ENCODE measurements at places on chromosomes 6 and 20. TPM values are rescaled to one million over a fixed set of nuclear protein-coding genes. Genes with fewer than 3 reads are reported as not detected.

GRCh38 chr20:33441142-33441955, 2.2 kb downstream of the SNTA1 start:
- H3K27me3 ChIP-seq, result peaks cover 16% of the 10 kb centered on the region
- no peak overlapping the region for H3K4me3 ChIP-seq
- peak; percentile 57 for DNase-seq
- H3K27ac ChIP-seq, result no peak overlapping the region
- peaks cover 8% of the 10 kb centered on the region for H3K4me1 ChIP-seq

The SCGN gene
- total RNA-seq, result not detected

GRCh38 chr20:48782901-48783308, 44.9 kb downstream of the PREX1 start:
- no peak overlapping the region for H3K4me3 ChIP-seq
- no peaks in the 10 kb centered on the region for H3K27me3 ChIP-seq
- no peak for DNase-seq
- no peak overlapping the region for H3K27ac ChIP-seq
- no peaks in the 10 kb centered on the region for H3K4me1 ChIP-seq
- H3K36me3 ChIP-seq, result no peaks in the 10 kb centered on the region

- H3K4me1 ChIP-seq, result no peaks in the 10 kb centered on the region
- DNase-seq, result no peak
- no peak overlapping the region for H3K27ac ChIP-seq
- H3K27me3 ChIP-seq, result no peaks in the 10 kb centered on the region
- no peaks in the 10 kb centered on the region for H3K36me3 ChIP-seq
Observed at GRCh38 chr6:36827261-36828079, 11.8 kb downstream of the CPNE5 start.

- H3K4me1 ChIP-seq, result peaks cover 4% of the 10 kb centered on the region
- no peak for DNase-seq
- H3K36me3 ChIP-seq, result no peaks in the 10 kb centered on the region
- no peaks in the 10 kb centered on the region for H3K27me3 ChIP-seq
- no peak overlapping the region for H3K4me3 ChIP-seq
- no peak overlapping the region for H3K27ac ChIP-seq
Observed at GRCh38 chr20:10040070-10040975, 5.5 kb downstream of the ANKEF1 start.

DNA sequence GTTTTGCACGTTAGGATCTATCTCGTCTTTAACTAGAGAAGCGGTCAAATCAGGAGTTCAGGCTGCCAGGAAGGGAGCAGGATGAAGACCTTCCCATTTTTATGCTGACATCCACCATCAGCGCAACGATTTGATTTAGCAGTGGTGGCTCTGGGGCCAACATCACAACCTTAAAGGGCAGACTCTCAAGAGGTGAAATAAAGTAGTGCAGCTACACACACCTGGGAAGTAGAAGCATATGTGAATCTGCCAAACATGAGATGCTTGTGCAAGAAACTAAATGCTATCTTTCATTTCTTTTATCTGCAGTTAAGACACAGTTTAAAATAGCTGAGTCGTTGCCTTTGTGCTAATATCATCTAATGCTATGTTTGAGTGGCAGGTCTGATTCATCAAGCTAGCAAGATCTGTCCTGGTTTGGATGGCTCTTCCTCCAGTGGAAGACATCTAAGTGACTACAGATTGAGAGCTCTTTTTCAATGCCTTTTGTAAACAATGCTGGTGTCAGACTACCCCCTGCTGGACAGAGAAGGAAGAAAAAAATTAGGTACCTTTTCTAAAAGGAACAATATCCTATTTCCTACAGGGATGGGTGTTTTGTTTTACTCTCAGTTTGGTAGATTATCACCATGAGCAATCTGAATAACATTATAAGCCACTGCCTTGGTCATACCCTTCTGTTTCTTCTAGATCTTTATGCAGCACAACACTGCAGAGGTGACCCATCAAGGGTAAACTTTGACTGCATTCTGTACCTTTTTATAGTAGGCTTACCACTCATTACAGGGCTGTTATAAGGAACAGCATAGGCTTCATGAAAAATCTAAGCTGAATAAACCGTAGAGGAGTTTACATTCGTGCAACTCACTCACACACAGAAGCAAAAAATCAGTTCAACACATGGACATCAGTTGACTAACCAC, 171.6 kb upstream of the FBXL4 start:
- no peaks in the 10 kb centered on the region for H3K36me3 ChIP-seq
- H3K27ac ChIP-seq, result no peak overlapping the region
- DNase-seq, result peak; percentile 81

GRCh38 chr6:161136655-161137054, 137.2 kb downstream of the AGPAT4 start:
- H3K4me1 ChIP-seq, result no peaks in the 10 kb centered on the region
- no peak for DNase-seq
- H3K27ac ChIP-seq, result peak overlapping the region; percentile 59
- no peak overlapping the region for H3K4me3 ChIP-seq
- H3K36me3 ChIP-seq, result 0 out of 2 replicates have a peak, but pooled peaks cover 3% of the 10 kb centered on the region

The TINAG gene
- not detected for total RNA-seq

DNA sequence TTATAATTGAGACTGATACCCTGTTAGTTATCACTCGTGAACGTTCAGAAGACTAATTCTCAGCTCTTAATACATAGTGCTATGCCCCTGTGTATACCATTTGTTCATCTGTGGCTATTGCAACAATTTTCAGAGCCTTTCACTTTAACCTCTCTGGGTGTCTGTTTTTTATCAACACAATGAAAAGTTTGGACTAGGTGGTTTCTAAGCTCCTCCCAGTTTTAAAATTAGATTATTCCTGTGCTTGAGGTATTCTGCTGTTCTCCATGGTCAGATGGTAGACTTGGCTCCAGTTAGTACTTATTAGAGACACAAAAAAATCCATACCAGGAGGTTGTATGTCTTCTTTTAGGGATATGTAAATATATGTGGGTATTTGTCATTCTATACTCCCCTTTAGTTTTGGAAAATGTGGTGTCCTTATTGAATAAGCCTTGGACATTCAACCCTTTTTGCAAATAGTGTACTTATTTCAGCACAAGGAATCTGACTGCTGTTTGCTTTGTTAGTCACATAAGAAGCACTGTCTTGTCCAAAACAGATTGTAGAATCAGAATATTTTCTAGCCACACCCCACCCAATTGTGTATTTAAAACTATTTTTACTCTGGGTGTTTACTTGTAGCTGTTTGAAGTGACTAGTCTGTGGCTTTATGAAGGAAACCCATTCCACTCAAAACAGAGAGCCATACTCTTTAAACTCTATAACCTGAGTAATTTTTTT, 2.0 kb upstream of the COL10A1 start:
- no peak overlapping the region for H3K4me3 ChIP-seq
- no peaks in the 10 kb centered on the region for H3K36me3 ChIP-seq
- no peak for DNase-seq

The FAM83C gene
- not detected for total RNA-seq

The SYCP2 gene
- total RNA-seq, result 2.1 TPM

DNA sequence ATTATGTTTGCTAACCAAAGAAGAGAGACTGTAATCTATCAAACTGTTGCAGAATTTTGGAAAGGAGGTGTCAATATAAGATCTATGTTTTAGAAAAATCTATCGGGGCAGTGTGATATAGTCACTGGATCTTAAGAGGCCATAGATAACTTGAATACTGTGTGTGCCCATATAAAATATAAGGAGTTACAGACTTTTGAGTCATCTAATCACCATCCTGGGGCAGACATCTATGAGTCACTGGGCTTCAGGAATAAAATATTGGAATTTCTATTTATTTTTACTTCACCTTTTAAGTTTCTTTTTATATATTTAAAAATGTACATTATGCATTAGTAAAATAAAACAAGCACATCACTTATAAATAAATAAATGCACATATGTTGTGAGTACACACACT, 509.3 kb upstream of the MAN1A1 start:
- no peaks in the 10 kb centered on the region for H3K36me3 ChIP-seq
- no peak overlapping the region for H3K27ac ChIP-seq
- no peak overlapping the region for H3K4me3 ChIP-seq
- H3K4me1 ChIP-seq, result peaks cover 19% of the 10 kb centered on the region
- no peaks in the 10 kb centered on the region for H3K27me3 ChIP-seq
- DNase-seq, result no peak

- no peaks in the 10 kb centered on the region for H3K27me3 ChIP-seq
- no peaks in the 10 kb centered on the region for H3K4me1 ChIP-seq
- no peak overlapping the region for H3K4me3 ChIP-seq
- H3K27ac ChIP-seq, result no peak overlapping the region
- DNase-seq, result no peak
Observed at GRCh38 chr20:53170196-53170595, 198.0 kb downstream of the TSHZ2 start.

GRCh38 chr6:110357298-110357663, 868 bp downstream of the METTL24 start:
- H3K4me1 ChIP-seq, result peaks cover 54% of the 10 kb centered on the region
- H3K27ac ChIP-seq, result no peak overlapping the region
- H3K36me3 ChIP-seq, result no peaks in the 10 kb centered on the region
- DNase-seq, result no peak

DNA sequence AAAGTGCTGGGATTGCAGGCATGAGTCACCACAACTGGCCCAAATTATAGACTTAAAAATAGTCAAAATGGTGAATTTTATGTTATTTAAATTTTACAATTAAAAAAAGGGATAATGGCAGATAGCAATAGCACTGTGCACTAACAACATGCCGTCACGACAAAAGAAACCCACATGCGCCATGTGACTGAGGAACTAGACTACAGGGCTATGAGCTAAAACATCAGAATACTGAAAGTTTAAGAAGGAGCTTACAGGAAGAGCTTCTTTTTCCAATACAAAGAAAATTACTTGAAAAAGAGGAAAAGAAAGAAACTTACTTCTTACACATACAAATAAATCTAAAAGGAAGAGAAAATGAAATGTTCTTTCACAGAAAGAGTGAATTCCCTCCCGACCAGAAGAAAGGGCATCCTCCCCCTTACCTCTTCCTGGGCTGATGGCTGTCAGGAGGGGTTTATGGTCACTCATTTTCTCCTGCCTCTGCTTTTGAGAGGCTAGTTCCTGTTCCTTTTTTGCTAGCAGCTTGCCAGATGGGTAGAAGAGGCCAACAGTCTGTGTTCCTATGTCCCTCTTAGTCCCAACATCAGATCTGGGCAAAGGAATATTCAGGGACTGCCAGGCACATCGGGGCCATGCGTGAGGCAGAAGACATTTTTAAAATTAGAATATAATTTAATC, 54.5 kb downstream of the DZANK1 start:
- peak overlapping the region; percentile 7 for H3K4me3 ChIP-seq
- peak overlapping the region; percentile 6 for H3K27ac ChIP-seq
- no peaks in the 10 kb centered on the region for H3K4me1 ChIP-seq
- no peak for DNase-seq

GRCh38 chr6:1287103-1287591, 24.8 kb upstream of the FOXQ1 start:
- H3K36me3 ChIP-seq, result no peaks in the 10 kb centered on the region
- 0 out of 2 replicates have a peak, but pooled peaks cover 8% of the 10 kb centered on the region for H3K4me1 ChIP-seq
- no peaks in the 10 kb centered on the region for H3K27me3 ChIP-seq
- no peak overlapping the region for H3K27ac ChIP-seq
- H3K4me3 ChIP-seq, result no peak overlapping the region
- no peak for DNase-seq

GRCh38 chr6:36594816-36595643, 868 bp downstream of the SRSF3 start:
- H3K27ac ChIP-seq, result peak overlapping the region; percentile 94
- DNase-seq, result peak; percentile 51
- peak overlapping the region; percentile 78 for H3K4me3 ChIP-seq
- H3K36me3 ChIP-seq, result peaks cover 46% of the 10 kb centered on the region

- no peaks in the 10 kb centered on the region for H3K36me3 ChIP-seq
- H3K27ac ChIP-seq, result no peak overlapping the region
- DNase-seq, result peak; percentile 5
- H3K27me3 ChIP-seq, result no peaks in the 10 kb centered on the region
- H3K4me3 ChIP-seq, result no peak overlapping the region
Observed at GRCh38 chr6:86331919-86332318, 605.4 kb upstream of the HTR1E start.

GRCh38 chr6:63685446-63686379, 50.1 kb downstream of the PHF3 start:
- H3K4me1 ChIP-seq, result no peaks in the 10 kb centered on the region
- DNase-seq, result no peak
- no peak overlapping the region for H3K4me3 ChIP-seq
- no peaks in the 10 kb centered on the region for H3K27me3 ChIP-seq
- peaks cover 10% of the 10 kb centered on the region for H3K36me3 ChIP-seq

DNA sequence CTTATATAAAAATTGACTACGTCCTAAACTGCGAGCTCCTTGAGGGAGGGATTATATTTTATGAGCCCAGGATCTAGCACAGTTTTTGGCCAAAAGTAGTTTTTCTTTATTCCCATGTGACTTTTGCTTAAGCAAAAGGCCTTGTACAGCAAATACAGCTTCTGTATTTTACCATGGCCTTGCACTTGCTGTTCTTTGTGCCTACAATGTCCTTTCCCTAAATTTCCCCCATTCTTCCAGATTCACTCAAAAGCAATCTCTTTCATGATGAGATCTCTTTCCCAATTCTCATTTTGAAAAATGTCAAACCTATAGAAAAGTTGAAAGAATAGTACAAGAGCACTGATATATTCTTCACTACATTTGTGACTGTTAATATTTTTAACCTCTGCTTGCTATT, 4.8 kb upstream of the IGF2R start:
- no peak overlapping the region for H3K27ac ChIP-seq
- no peaks in the 10 kb centered on the region for H3K36me3 ChIP-seq
- H3K27me3 ChIP-seq, result peaks cover 26% of the 10 kb centered on the region
- no peak for DNase-seq
- no peak overlapping the region for H3K4me3 ChIP-seq
- H3K4me1 ChIP-seq, result no peaks in the 10 kb centered on the region

The FAM83B gene
- 7.7 TPM for total RNA-seq

The TBPL1 gene
- 94.9 TPM for total RNA-seq

- H3K27ac ChIP-seq, result peak overlapping the region; percentile 79
- H3K4me1 ChIP-seq, result peaks cover 47% of the 10 kb centered on the region
- peak; percentile 82 for DNase-seq
- no peaks in the 10 kb centered on the region for H3K36me3 ChIP-seq
- H3K4me3 ChIP-seq, result peak overlapping the region; percentile 68
Observed at GRCh38 chr20:37914672-37915433, 11.9 kb downstream of the VSTM2L start.

DNA sequence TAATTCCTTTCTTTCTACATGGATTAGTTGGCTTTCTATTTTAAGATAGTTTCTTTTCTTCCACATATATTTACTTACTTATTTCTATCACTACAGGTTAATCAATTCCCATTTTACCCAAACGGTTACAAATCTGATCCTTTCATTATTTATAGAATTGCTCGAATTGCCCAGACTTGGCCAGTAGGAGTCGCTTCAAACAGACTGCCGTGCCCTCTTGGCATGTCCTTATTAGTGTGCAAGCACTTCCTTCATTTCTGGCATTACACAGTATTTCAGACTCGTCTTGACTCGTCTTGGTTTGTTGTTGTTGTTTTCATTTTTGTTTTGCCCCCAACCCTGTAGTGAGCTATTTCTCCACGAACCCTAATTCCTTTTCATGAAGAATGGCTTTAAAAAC, 74.6 kb downstream of the SAMD3 start:
- no peaks in the 10 kb centered on the region for H3K36me3 ChIP-seq
- H3K4me3 ChIP-seq, result no peak overlapping the region
- peak; percentile 53 for DNase-seq

The SPATA2 gene
- total RNA-seq, result 9.3 TPM
